Upper lobe of left lung (tissue), 6 donors: ENCODE measurements at places on chromosomes 7 and 10. TPM values are rescaled to one million over a fixed set of nuclear protein-coding genes. Genes with fewer than 3 reads are reported as not detected.

DNA sequence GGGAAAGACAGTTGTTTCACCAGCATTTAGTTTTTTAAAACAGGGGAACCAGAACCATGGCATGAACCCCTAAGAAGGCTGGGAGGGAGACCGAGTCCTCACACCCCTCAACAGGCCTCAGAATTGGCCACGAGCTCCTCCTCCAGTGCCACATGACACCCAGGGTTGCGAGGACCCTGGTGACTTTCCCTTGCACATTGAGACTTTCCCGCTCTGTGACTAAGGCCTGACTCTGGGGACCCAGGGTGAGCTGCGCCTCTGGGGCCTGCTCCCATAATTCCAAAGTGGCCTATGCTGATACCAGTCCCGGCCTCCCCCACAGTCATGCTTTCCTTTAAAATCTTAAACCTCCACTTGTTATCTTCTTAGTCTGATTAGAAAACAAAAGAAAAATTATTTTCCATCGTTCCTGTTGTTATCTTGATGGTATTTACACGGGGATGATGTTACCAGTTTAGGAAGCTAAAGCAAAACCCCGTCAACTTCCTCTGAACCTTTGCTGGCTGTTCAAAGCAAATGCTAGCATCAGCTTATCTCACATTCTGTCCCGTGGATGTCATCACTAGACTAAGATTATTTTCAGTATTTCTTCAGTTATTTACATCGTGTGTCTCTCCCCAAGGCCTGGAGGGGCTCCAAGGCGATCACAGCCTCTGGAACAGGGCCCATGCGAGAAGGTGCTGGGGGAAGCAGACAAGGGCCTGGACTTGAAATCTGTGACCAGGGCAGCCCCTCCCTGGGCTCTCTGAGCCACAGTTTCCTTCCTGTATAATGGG, 42.1 kb downstream of the FAM53B start:
- no peak for DNase-seq

GRCh38 chr10:132356621-132357195, 24.7 kb downstream of the LRRC27 start:
- peak; percentile 10 for DNase-seq

CCL24 gene
- total RNA-seq: not detected

DNA sequence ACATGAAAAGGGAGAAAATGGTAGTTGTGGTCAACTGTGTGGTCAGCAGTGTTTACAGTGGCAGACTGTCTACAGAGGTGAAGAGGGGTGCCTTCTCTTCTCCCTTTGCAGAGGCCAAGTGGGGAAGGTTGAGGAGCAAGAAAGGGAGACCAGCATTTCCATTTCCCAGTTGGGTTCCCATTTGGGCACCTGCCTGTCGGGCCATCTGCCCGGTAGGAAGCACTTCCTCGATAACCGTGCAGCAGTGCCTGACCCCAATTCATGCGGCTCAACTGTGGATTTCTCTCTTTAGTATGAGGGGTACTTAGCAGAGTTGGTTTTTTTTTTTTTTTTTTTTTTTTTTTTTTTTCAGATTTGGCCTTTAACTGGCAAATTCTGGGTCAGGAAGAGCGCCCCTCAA, 127.0 kb downstream of the CCDC3 start:
- DNase-seq: no peak

PYROXD2 gene
- total RNA-seq: 7.8 TPM

GRCh38 chr7:133165529-133165928, 83.6 kb upstream of the CHCHD3 start:
- DNase-seq: no peak

DNA sequence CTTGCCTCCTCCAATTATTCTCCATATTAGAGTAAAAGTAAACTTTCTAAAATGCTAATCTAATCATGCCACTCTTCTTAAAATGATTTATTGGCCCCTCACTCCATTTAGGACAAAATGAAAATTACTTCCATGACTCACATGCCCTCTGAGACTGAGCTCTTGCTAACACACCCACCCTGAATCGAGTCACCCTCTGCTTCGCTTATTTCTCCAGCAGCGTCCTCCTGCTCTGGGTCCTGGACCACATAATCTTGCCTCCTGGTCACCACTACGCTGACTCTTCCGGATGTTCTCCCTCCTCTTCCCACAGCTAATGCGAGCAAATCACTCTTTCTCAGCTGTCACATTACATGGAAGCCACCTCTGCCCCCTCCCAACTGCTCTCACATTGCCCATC, 384.0 kb upstream of the FZD8 start:
- no peak for DNase-seq

AQP1 gene
- 497 TPM for total RNA-seq

CCL26 gene
- not detected for total RNA-seq

NPY4R2 gene
- 2.4 TPM for total RNA-seq

DNA sequence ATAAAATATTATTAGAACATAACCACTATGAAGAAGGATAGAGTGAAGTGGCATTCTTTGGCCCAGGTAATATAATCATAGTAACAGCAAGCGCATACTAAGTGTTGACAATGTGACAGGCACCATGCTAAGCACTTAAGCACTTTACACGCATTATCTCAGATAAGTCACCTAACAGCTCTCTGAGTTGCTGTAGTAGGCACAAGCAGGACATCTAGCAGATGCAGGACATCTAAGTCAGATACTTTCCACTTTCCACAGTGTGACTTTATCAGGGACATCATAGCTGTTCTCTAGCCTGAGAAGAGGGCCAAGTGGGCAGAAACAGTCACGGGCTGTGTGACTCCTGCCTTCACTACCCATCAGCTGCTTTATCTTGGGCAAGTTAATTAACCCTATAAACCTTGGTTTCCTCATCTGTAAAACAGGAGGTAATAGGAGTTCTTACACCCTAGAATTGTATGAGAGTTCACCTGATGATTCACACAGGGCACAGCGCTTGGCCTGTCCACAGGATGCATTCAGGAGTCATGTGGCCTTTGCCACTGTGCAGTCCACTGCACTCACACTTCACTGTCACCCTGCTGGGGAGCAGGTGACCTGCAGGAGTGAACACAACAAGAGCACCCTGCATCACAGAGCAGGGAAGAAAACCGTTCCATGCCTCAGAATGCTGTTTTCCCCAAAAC, 12.5 kb downstream of the LIPA start:
- DNase-seq: no peak

DNA sequence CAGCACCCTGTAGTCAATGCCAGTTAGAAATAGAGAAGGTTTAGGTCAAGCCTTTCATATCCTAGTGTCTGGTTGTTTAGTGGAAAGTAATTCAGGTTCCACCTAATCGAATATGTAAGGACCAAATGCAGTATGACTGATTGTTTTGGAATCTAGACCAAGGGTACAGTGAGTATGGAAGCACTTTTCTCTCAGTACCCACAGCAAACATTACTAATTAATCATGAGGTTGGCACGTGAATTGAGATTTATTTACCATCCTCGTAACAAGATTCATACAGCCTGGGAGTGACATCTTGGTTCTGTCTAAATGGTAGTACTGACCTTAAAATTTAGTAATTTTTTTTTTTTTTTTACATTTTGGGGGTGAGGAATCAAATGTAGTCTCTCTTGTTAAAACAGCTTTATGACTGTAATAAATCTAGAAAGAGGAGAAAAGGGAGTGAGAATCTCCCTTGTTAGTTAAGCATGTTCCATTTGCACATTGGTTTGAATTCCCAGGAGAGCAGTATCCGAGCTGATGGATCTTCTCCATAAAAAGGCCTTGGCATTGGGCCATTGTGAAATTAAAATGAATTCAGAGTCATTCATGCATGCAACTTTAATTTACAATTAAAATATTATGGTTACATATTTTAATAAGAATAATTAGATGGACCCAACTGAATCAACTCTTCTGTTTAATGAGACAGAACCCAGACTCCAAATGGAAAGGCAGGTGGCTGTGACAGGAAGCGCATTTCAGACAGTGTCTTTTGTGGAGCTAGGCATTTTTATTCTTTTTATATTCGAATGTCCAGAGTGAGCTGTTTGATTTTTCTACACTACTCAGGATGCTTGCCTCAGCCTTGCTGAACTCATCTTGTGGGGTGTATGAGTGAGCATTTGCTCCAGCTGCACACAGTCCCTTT, 57.6 kb downstream of the SNX10 start:
- DNase-seq: no peak

DNA sequence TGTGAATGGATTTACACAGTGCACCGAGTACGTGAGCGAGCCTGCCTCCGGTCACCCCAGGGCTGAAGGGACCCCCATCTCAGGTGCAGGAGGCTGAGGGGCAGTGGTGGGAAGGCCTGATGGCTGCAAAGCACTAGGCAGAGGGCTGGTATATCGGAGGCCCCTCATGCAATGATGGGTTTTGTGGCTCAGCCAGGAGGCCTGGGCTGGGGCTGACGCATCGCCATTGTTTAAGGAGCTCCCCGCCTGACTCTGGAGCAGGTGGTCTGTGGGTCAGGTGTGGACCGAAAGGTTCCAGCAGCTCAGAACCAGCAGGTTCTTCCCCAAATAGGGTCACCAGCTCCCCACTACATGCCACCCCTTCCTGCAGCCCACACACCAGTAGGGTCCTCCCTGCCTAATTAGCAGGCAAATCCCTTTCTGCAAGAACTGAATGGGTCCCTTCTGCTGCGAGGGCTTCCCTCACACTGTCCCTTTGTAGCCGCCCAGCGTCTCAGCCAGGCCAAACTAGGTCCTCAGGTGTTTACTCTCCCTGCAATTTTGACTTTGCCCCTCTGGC, 33.0 kb downstream of the OAT start:
- DNase-seq: no peak

- no peak for DNase-seq
Observed at GRCh38 chr7:90298145-90299038, 22.7 kb downstream of the FAM237B start.

GHRHR gene
- total RNA-seq: 1.4 TPM

INSYN2A gene
- total RNA-seq: 2.7 TPM

GRCh38 chr10:94299417-94299816, 63.3 kb downstream of the NOC3L start:
- no peak for DNase-seq

AKR1C3 gene
- 136 TPM for total RNA-seq

SSC4D gene
- total RNA-seq: 1.9 TPM

DNA sequence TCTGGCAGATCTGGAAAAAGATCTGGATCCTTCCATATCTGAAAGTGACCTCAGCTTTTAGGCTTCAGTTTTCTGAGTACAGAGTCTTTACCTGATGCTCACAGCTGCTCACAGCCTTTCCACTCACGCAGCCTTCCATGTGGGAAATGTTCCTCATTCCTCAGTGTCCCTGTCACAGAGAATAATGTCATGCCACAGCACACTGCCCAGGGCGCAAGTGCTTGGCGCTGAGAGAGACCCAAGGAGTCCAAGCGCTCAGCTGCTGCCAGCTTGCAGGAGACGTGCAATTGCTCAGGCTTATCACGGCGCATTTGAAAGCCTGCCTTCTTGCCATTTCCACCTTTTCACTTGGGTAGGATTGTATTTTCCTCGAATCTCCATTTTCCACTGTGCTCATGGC, 271.9 kb upstream of the MKI67 start:
- DNase-seq: no peak

- no peak for DNase-seq
Observed at GRCh38 chr10:118472415-118473304, 122.8 kb downstream of the PRLHR start.

DNA sequence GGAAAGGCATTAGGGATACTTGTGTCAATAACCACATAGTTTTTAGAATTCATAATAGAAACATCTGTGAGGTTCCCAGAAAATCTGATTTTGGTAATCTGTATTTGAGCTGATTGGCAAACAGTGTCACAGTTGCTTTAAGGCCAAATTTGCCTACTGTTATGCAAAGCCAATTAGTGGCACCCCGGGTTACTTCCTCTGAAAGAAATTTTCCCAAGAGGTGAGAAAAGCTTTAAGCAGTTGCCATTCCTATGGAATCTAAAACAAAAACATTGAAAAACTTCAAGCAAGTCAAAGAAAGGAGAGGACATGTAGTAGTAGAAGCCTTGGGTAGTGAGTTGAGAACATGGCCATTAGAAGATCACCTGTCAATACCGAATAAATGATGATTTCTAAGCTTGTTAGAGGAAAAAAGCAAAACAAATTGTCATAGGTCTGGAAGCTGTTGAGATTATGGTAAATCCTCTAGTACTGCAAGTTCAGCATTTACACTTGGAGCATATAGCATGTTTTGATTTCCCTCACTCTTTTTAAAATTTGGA, 176.8 kb downstream of the TWIST1 start:
- DNase-seq: no peak

SPDYE6 gene
- not detected for total RNA-seq

OR2A7 gene
- 7.3 TPM for total RNA-seq

GLRX3 gene
- 64.2 TPM for total RNA-seq

- no peak for DNase-seq
Observed at GRCh38 chr7:154503962-154504550, 451.9 kb downstream of the DPP6 start.

GRCh38 chr7:30799206-30799975, 28.2 kb downstream of the MINDY4 start:
- DNase-seq: no peak

TMEM130 gene
- total RNA-seq: 2.3 TPM

- no peak for DNase-seq
Observed at GRCh38 chr10:51832652-51833383, 133.4 kb upstream of the CSTF2T start.

MUC12 gene
- total RNA-seq: not detected

GRCh38 chr7:37440738-37441385, 7.8 kb downstream of the ELMO1 start:
- no peak for DNase-seq

DNA sequence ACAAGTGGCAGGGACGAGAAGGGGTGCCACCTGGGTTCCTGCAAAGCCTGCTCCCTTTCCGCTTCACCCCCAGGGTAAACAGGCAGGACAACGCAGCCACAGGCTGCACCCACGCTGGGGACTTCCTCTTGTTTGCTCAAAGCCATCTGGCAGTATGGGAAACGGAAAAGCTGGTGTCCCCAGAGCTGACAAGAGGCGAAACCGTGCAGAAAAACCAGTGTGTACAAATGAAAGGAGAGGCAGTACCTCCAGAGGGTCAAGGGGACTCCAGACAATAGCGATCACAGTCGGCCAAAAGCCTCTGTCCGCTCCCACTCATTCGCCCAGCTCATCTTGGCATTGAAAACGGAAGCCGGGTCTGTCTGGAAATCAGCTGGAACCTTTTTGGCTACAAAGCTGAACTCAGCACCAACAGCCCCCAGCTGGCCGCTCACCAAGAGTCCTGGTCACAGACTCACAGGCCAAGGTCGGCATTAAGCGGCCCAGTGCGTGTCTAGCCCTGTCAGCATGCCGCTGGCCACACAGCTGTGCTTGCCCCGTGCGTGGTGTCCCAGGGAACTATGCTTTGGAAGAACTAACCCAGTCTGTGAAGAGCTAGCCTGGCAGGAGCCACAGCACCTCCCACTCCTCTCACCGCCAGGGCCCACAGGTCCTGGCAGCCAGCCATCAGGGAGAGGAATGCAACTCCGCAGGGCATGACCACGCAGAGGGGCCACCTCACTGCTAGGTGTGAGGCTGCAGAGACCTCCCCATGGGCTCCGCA, 10.4 kb downstream of the TNS3 start:
- peak; percentile 82 for DNase-seq

SEMA4G gene
- total RNA-seq: 20.4 TPM

GRCh38 chr10:111126077-111126476, 49.2 kb downstream of the ADRA2A start:
- DNase-seq: no peak

KAZALD1 gene
- 5.8 TPM for total RNA-seq

- DNase-seq: no peak
Observed at GRCh38 chr10:33114451-33114952, 156.5 kb upstream of the ITGB1 start.

GRCh38 chr7:31126976-31127375, 74.9 kb downstream of the ADCYAP1R1 start:
- no peak for DNase-seq

CALML5 gene
- not detected for total RNA-seq

TEX36 gene
- not detected for total RNA-seq

GRCh38 chr10:5545778-5546710, 21.3 kb downstream of the CALML3 start:
- DNase-seq: peak; percentile 85

- DNase-seq: no peak
Observed at GRCh38 chr10:79192677-79193003, 123.9 kb downstream of the ZMIZ1 start.
